ENCODE measurements at places on chromosomes 5 and 9.

DNA sequence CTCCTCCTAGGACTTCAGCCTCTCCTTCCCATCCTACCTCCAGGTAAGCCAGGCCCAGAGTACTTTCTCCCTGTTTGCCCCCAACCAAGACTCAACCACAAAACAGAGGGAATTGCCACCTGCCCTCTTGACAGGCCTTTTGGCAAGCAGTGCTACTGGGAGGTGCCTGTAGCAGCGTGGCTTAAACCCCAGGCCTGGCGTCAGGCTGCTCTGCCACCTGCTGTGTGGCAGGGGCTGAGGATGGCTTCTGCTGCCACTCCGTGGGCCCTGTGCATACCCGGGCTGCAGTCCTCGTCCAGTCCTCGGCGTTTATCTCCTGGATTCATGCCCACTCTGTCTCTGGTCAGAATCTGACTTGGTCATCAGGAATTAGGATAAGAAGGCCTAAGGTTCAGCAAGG, 163.1 kb downstream of the PAX5 start:
- DNase-seq = peak; percentile 42

DNA sequence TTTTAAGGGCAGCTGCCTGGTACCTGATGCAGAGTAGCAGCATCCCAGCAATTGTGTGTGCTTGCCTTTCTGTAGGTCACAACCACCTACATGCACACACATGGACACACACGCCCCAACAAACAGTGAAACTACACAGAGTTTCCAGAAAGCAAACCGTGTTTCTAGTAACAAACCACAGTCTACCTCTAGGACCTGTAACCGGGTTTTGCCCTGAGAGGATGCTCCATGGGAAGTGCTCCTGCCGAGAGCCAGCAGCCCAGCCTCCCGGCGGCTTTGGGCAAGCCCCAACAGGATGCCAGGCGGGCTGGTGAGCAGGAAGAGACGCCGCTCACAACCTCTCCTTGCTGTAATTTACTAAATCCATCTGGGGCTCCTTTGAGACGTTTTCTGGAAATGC, 4.1 kb upstream of the TCF7 start:
- DNase-seq = peak; percentile 10

GRCh38 chr5:54861212-54861894, 124.0 kb downstream of the ESM1 start:
- no peak for DNase-seq

DNA sequence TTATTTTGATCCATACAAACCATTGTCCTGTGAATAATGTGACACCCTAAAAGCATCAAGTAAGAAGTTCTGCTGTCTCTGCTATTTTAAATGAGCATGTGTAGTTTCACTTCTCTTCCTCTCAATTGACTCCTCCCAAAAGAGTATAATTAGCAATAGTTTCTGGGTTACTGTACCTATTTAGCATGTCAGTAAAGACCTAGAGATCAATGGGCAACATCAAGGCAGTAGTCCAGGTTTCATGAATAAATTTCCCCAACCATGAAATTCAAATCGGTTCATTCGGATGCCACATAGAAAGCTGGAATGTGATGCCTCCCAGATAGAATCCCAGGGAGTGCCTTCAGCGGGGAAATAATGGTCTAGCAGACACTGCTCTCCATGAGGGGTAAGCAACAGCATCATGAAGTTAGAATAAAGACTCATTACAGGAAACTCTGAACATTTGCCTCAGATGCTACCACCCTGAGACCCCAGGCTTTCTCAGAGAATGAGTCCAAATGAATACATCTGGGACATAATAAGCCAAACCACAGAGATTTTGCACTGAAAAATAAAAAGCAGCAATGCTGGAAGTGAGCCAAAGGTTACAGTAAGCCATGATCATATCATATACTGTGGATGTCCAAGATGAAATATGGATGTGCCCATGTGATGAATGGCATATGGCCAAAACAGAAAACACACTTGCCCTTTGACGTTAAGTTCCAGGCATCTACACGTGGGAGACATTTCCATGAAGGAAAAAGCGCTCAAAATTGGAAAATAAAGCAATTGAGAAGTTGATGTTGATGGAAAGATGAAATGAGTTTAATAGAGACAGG, 1107.0 kb upstream of the SEMA6A start:
- DNase-seq = no peak

- no peak for DNase-seq
These were observed 155.6 kb upstream of the NTRK2 start for GRCh38 chr9:84513979-84514378.

GRCh38 chr9:92988215-92988768, 41.0 kb downstream of the FGD3 start:
- DNase-seq = no peak

All from NCI-H187 (cell line).